ENCODE measurements at places on chromosomes 2 and 18.

GRCh38 chr2:132593171-132593570 is 76.8 kb downstream of the LYPD1 start:
- DNase-seq = no peak

GRCh38 chr2:234874347-234875046 is 77.3 kb upstream of the SH3BP4 start:
- no peak for DNase-seq

DNA sequence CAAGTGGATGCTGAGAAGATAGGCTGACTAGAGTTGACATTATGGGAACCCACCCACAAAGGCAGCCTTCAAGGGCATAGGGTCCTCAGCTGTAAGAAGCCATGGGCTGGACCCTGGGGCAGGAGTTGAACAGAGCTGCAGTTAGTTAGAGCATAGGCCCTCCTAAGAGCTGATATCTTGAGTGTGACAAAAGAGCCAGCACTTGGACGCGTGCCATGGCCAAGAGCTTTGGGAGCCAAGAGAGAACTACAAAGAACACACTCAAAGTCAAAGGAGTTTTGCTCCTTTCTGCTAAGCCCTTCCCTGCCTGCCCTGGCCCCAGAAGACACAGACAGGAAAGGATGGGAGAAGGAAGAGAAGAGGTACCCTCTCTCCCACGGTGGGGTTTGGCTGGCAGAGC is 29.9 kb upstream of the AGAP1 start:
- DNase-seq = no peak

DNA sequence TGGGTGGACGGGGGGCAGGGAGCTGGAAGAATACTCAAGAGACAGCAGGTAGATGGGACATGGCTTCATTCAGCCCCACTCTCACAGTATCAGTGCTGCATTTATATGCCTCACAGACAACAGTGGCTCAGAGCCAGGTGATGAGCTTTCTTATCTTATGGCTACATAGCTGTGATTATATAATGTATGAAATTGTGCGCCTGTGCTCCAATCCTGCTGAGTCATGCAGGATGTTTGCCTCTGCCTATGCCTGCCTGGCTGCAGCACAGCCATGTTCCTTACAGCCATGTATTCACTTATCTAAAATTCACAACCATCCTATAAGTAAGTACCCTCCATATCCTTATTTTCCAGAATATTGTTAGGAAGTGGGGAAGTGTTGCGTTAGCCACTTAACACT is 37.7 kb upstream of the RNF103 start:
- no peak for DNase-seq

DNA sequence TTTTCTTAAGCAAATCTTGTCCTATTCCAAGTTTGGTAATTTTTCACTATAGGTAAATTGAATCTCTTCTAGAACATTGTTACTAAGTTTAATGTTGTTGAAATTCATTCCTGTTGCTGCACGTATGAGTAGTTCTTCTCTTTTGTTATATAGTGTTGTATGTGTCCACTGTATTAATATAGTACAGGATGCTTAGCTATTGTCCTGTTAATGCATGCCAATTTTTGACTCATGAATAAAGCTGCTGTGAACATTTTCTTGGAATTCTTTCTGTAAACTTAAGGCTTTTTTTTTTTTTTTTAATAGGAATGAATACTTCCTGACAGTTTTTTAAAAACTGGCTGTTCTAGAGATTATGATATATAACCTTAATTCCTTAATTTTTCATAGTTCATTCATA is 326.9 kb downstream of the SLC4A3 start:
- DNase-seq = no peak

GRCh38 chr18:36128907-36129299 is 237 bp downstream of the SLC39A6 start:
- no peak for DNase-seq

DNA sequence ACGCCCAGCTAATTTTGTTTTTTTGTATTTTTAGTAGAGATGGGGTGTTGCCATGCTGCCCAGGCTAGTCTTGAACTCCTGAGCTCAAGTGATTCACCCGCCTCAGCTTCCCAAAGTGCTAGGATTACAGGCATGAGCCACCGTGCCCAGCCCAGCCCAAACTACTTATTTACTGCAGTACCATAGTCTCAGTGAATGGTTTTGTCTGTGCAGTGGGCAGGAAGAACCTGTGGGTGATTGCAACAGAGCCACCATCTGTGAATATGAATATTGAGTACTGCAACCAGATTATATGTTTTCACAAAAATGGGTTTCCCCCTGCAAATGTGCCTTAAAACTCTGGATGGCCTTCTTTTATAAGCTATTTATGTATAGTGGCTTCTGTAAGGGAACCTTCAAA is 9.1 kb downstream of the MPPE1 start:
- DNase-seq = no peak

- no peak for DNase-seq
Measured at GRCh38 chr2:47354013-47354847, 48.7 kb upstream of the MSH2 start.

GRCh38 chr18:25314838-25315190 is 37.2 kb downstream of the ZNF521 start:
- DNase-seq = no peak

Data from dorsolateral prefrontal cortex (tissue), 122 donors.